ENCODE measurements at places on chromosomes 16 and 17.

- DNase-seq: no peak
These were observed 1.3 kb upstream of the BAIAP2 start for GRCh38 chr17:81033535-81034167.

DNA sequence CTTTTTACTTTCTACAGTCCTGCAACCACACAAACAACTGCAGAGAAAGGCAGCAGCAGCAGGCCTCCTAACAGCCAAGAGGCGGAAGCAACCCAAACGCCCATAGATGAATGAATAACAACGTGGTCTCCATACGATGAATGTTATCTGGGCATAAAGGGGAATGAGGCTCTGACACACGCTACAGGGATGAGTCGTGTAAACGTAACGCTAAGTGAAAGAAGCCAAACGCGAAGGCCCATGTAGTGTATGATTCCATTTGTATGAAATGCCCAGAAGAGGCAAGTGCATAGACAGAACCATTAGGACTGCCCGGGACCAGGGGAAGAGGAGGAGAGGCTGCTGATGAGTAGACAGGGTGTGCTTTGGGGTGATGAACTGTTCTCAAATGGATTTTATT lies 94.8 kb upstream of the DNAH17 start:
- no peak for DNase-seq

- DNase-seq: no peak
These were observed 639.8 kb upstream of the RBFOX1 start for GRCh38 chr16:6692874-6693273.

DNA sequence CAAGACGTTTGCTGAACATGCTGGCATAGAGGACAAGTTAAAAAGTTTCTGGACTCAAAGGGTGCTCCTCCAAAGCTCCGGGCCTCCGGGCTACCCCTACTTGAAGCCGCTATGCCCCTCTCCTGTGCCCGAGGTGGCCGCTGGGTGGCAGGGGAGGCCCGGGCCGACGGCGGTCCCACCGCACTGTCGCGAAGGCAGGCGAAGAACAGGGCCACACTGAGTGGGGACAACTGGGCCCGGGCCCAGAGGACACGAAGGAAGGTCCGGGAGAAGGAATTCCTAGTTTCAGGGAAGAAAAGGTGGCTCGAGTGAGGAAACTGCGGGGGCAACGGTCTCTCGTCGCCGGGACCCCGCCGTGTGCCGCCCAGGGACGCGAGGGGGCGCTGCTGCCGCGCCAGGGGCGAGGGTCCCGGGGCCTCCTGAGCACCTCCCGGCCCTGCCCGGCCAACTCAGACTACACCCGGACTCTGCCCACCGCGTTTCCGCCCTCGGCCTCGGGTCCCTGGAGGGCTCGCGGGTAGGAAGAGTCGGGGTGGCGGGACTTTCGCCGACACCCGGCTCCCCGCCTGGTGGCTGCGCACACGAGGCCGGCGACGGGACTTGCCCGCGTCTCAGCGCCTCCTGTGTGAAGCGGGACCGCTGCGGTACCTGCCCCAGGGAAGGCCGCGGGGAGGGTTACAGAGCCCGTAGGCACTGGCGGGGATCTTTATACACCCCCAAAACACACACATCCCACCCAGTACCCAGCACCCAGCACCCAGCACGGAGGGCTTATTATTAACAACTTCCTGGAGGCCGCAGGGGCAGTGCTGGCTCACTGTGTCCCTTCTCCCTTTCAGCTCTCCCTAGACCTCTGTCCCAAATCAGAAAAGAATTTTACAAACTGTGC lies 772 bp upstream of the CHCT1 start:
- DNase-seq: peak; percentile 67

- DNase-seq: no peak
These were observed 333 bp downstream of the MAFG start for GRCh38 chr17:81927152-81927652.

GRCh38 chr17:58352596-58353388 lies 791 bp upstream of the SUPT4H1 start:
- DNase-seq: no peak

DNA sequence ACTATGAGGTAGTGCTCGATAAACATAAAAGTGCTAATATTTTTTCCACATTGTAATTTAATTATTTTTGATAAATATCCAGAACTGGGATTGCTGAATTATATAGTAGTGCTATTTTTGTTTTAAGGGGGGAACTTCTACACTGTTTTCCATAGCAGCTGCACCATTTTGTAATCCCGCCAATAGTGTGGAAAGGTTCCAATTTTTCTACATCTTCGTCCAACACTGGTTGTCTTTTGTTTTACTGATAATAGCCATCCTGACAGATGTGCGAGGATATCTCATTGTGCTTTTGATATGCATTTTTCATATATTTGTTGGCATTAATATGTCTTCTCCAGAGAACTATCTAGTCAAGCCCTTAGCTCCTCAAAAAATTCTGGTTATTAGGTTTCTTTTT lies 259.6 kb upstream of the KCNJ16 start:
- DNase-seq: no peak

GRCh38 chr17:32297424-32297823 lies 31.8 kb downstream of the RHBDL3 start:
- no peak for DNase-seq

DNA sequence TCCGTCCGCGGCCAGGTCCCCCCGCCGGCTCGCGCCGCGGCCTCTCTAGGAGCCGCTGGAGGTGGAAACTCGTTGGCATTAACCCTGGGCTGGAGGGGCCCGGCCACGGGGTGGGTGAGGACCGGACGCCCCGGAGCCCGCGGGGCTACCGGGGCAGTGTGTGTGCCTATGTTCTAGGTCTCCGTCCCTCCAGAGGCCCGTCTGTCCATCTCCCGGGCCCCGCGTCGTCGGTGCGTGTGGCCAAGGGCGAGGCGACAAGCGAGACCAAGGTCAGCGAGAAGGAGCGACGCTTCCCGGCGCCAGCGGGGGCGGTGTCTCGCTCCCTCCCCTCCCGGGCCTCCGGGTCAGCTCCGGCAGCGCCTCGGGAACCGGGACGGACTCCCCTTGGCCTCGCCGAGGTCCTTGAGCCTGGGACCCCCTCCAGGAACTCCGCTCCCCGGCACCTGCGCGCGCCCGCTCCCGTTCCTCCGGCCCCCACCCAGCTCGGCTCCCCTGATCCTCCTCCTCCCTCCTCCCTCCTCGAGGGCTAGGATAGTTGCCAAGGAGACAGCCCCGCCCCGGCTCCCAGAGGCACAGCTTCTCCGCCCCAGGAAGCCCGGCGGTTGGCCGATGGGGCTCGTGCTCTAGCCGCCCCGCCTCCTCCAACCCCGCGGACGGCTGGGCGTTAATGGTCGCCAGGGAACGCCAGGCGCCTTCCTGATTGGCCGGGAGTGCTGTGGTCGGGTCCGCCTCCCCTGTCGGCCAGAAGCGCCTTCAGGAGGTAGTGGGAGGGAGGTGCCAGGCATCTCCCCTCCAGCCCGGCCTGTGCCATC lies 663 bp upstream of the ZNF768 start:
- DNase-seq: peak; percentile 98

DNA sequence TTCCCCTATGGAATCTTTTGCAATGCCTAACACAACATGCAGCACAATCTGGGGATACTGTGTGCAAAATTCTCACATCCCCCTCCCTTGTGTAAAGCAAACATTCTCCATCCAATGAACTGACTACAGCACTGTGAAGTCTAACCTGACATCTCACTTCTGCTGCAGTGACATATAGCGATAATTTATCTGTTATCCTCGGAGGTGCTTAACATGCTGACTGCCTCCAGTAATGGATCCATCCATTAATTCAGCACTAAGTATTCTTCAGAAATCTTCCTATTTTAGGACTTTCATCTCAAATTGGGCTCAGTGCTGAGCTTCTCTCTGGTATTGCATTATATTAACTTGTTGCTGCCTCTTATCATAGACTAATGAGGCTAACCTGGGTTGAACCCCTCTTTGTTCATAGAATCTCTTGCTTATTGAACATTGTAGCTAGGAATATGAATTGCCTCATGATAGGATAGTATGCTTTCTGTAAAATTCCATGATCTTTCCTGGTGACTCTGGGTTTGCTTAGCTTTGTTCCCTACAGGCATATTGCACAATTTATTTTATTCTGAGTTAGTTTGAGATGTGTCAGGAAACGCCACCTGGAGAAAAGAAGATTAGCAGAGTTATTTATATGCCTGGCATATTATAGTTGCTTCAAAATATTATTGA lies 187.9 kb downstream of the CNTNAP4 start:
- peak; percentile 55 for DNase-seq

- DNase-seq: no peak
These were observed 24.5 kb downstream of the STXBP4 start for GRCh38 chr17:54992797-54993639.

DNA sequence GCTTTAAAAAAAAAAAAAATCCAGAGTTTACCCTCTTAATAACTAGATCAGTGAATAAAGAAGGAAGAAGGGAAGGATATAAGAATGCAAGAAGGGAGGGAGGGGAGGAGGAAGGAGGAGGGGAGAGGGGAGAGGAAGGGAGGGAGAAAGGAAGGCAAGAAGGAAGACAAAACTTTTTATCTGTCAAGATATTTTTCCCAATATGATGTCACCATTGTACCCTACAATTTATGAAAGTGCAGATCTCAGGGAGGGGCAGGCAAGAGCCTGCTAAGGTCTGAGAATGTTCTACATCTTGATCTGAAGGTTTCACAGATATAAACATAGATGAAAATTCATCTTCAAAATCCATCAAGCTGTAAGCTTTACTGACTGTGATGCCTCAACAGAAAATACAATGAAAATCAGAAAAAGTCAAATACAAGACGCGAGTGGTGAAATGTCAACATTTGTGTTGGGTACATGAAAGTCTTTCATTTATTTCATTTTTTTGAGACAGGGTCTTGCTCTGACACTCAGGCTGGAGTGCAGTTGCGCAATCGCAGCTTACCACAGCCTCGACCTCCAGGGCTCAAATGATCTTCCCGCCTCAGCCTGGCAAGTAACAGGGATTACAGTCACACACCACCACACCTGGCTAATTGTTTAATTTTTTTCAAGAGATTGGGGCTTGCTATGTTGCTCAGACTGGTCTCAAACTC lies 57.1 kb upstream of the EMP2 start:
- DNase-seq: no peak

GRCh38 chr17:5976251-5976650 lies 93.9 kb upstream of the WSCD1 start:
- DNase-seq: no peak

- DNase-seq: no peak
These were observed 15.3 kb upstream of the ALDH3A1 start for GRCh38 chr17:19763416-19763815.

GRCh38 chr17:10130263-10130662 lies 68.1 kb downstream of the GAS7 start:
- DNase-seq: no peak

GRCh38 chr17:31093866-31094599 lies 744 bp upstream of the NF1 start:
- no peak for DNase-seq

- DNase-seq: no peak
These were observed 5.6 kb downstream of the DECR2 start for GRCh38 chr16:407253-407652.

GRCh38 chr16:78097548-78097947 lies 1.9 kb upstream of the WWOX start:
- DNase-seq: no peak

GRCh38 chr17:48961516-48962233 lies 6.7 kb downstream of the GIP start:
- DNase-seq: no peak

- no peak for DNase-seq
These were observed 2.4 kb downstream of the NECAB2 start for GRCh38 chr16:83970430-83970815.

DNA sequence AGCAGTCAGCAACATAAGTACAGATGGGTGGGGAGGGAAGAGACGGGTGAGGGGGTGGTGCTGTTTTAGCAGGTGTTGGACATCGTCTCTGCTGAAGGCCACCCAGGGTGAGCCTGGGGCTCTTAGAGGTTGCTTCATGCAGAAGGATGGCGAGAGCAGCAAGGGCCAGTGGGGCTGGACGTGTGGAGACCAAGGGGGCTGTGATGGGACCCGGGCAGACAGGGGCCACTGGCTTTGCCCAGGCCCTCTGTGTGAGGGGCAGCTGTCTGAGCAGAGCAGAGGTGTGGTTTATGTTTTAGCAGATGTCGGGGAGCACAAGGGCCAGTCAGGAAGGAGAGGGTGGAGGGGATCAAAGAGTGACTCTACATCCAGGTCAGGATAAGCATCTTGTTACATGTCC lies 4.8 kb downstream of the NARF start:
- DNase-seq: no peak

GRCh38 chr17:59464246-59464645 lies 101.2 kb upstream of the DHX40 start:
- no peak for DNase-seq

DNA sequence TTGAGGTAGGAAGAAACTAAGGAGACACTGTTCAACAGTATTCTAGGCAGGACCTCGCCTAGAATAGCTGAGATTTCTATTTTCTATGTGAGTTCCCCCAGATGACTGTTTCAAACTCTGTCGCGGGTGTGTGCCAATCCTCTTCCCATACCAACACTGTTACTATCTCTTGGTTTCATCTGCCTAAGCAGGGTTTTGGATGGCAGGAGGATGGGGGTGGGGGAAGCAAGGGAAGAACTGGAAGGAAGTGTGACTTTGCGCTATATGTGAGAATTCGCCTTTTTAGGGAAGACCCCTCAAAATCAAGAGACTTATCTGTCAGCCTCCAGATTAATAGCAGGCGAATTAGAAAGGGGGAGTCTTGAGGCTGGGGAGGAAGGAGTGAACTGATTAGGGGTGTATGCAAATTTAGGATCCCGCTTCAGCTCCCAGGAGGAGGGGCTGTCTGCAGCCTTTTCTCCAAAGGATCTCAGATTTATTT lies 521 bp upstream of the G6PC3 start:
- peak; percentile 39 for DNase-seq

GRCh38 chr17:57577751-57578607 lies 167.1 kb downstream of the CCDC182 start:
- peak; percentile 30 for DNase-seq

DNA sequence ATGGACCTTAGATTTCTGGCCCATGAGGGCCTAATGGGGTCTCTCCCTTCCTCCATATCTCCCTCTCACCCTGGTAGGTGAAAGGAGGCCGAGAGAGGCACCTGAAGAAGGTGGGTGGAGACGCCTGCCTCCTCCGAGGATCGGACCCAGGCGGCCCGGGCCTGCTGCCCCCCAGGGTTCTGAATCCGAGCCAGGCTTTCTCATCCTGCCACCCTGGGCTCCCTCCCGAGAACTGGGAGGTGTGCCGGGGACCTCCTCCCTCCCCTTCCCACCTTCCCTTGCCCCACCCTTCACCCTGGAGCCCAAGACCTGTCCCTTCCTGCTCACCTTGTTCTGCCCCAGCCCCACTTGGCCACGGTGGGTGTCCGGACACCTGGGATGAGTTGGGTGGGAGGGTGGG lies 5.0 kb downstream of the FBXL19 start:
- no peak for DNase-seq

- no peak for DNase-seq
These were observed 30.3 kb upstream of the RPH3AL start for GRCh38 chr17:382644-383533.

DNA sequence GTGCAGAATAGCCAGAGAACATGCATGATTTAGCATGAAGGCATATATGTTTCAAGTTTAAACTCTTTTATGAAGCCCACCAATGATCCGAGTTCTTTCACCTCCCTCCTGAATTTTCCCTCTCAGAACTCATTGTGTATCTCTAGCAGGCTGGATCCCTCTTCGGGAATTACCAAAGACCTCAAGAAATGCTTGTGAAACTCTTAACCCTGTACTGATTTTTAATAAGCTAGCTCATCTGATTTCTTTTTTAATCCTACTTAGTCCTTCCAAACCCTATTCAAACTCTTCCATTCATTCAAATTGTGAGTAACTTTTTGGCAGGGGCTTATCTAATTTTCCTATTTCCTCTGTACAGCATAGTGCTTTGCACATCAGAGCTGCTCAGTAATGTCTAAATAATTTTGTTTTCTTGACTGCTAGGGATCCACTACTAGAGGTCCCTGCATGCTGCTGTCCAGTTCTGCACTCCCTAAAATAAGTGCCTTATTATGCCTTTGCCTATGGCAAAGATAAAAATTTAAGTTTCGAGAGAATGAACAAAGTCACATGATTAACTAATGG lies 723.8 kb downstream of the CDH11 start:
- DNase-seq: no peak
